ENCODE measurements at places on chromosomes 11 and 22.

GRCh38 chr22:30185129-30185528 is 61.4 kb downstream of the LIF start:
- no peak for DNase-seq

GRCh38 chr11:36699271-36699670 is 101.2 kb upstream of the RAG2 start:
- DNase-seq = no peak

DNA sequence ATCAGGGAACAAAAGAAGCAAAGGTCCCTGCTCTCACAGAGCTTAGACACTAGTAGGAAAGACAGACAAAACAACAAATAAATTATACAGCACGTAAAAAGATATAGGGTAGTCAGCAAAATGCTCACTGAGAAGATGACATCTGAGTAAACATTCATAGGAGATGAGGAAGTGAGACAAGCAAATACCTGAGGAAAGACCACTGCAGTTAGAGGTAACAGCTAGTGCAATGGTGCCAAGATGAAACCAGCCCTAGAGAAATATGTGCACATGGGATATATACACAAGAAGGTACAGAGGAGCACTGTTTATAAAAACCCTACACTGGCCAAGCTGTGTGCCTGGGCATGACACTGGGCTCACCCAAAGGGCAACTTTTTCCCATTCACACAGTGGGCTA is 9.8 kb downstream of the CYP2R1 start:
- no peak for DNase-seq

DNA sequence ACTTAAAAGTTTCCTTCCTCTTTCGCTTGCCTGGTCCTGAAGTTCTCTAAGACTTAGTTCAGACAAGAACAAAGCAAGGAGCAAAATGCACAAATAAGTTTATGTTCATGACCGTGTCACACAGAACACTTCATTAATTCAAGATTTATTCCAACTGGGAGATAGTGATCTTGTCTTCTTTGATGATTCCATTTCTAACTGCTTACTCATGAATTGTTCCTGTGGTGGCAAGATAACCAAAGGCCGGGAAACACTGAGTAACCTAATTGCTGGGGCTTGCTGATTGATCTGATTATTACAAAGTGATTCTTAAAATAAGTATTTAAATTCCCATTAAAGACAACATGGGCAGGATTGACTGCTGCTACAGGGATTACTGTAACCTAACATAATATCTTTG is 1462.9 kb upstream of the RAG2 start:
- DNase-seq = no peak

DNA sequence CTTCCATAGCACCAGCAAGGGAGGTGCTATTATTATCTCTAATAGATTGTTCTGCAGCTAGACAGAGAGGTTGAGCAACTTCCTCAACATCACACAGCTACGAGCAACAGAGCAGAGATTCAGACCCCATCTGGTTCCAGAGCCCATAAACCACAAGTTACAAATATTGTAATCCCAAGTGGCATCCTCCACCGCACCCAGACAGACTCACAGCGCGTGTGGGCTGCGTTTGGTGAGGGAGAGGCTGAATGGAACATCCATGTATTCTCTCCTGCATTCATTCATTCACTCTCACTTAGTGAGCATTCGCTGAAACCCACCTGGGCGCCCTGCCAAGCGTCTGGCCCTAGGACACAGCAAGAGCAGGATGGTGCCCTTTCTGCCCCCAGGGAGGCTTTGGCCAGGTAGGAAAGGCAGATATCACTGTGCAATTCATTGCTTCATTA is 33.5 kb downstream of the LIF start:
- no peak for DNase-seq

GRCh38 chr11:126390272-126390867 is 34.9 kb downstream of the ST3GAL4 start:
- DNase-seq = no peak

GRCh38 chr22:49545606-49546005 is 282.1 kb downstream of the BRD1 start:
- no peak for DNase-seq

GRCh38 chr11:59754494-59754858 is 700 bp upstream of the STX3 start:
- DNase-seq = peak; percentile 12

GRCh38 chr11:279040-279965 is 1.1 kb downstream of the NLRP6 start:
- no peak for DNase-seq

DNA sequence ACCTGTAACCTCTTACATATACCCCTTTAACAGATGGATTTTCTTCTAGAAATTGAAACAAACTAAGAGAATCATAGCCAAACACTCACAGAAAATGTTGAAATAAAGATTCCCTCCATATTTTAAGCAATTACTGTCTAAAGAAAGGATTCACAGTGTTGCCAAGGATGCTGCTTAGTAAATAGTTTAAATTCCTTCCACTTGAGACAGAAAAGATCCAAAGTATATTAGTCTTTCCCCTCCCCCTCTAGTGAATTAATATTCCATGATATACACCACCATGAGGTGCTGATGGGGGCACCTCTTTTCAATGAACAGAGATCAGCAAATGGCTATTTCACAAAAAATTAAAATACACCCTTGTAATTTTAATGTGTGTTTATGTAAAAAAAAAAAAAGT is 186.8 kb downstream of the SOX6 start:
- DNase-seq = no peak
